CD4-positive, alpha-beta T cell (primary cell): ENCODE measurements at places on chromosomes 7 and 10.

DNA sequence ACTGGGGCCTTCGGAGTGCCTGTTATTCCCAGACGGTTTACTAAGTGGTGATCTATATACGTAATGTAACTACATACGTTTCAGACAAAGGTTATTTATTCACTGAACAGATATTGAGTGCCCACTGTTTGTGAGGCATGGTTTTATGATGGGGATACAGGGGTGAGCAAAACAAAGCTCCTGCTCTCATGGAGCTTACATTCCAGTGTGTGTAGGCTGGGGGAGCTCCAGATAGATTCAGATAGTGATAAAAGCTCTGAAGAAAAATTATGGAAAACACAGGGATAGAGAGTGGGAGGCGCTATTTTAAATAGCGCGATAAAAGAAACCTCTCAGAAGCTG, 466 bp upstream of the DNAJB12 start:
- no peak for DNase-seq

- no peak for DNase-seq
These were observed 8.7 kb upstream of the TTYH3 start for GRCh38 chr7:2622869-2623697.

DNA sequence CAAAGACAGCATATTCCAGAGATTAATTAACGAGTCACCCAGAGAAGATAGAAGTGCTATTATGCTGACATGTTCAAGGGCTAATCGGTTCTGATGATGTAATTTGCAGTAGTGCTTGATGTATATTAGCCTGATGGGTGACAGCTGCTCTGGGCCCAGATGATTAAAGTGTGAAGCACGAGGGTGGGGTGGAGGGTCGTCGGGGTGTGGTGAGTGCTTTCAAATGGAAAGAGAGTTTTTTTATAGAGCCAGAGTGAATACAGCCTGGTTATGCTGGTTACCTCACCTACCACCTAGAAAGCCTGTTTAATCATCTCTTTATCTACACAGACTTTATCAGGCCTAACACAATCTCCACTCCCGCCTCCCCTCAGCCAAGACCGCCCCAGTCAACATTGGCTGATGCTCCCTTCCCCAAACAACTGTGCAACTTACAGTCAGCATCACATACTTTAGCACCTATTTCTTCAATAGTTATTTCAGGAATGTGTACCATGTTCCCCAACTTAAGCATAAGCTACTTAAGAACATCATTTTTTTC, 11.5 kb upstream of the STN1 start:
- no peak for DNase-seq

GRCh38 chr7:105905209-105905909, 29.0 kb upstream of the ATXN7L1 start:
- no peak for DNase-seq

DNA sequence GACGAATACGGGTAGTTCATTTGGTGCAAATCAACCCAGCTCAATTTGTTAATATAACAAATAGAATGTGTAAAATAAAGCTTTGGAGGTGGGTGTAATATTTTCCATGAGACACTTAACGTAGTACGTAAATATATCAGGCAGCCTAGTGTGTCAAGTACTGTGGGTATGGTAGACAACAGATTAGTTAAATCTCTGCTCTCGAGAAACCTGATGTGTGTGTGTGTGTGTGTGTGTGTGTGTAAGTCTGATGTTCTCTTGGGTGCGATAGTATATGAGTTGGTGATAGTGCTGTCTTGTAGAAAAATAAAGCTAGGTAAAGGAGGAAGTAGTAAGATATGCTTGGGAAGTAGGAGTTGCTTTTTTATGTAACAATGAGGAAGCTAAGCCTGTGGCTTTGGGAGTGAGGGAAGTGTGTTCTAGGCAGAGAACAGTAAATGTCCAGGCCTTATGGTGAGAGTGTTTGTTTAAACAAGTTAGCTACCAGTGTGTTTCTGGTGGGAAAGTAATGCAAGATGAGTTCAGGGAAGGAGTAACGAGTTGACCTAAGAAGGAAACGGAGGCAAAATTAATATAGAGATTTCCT, 26.1 kb downstream of the WAC start:
- DNase-seq: no peak

DNA sequence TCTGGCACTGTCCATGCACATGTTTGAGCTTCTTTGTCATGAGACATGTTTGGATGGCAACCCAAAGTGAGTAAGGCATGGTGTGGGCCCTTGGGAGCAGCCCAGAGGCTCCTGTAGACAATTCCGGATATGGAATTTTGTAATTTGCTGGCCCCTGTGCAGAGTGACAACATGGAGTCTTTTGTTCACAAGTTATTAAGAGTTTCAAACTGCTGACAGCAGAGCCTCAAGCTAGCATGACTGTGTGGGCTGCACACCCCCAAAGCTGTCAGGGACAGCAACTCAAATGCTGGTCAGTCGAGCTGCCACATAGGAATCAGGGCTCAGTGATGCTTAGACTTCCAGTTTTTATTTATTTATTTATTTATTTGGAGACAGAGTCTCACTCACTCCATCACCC, 7.0 kb upstream of the MYL7 start:
- DNase-seq: no peak

- no peak for DNase-seq
These were observed 141.7 kb upstream of the PFKP start for GRCh38 chr10:2925631-2926030.

- no peak for DNase-seq
These were observed 20.0 kb downstream of the JAZF1 start for GRCh38 chr7:28160551-28160991.

GRCh38 chr7:16028103-16028502, 341.6 kb upstream of the MEOX2 start:
- no peak for DNase-seq

DNA sequence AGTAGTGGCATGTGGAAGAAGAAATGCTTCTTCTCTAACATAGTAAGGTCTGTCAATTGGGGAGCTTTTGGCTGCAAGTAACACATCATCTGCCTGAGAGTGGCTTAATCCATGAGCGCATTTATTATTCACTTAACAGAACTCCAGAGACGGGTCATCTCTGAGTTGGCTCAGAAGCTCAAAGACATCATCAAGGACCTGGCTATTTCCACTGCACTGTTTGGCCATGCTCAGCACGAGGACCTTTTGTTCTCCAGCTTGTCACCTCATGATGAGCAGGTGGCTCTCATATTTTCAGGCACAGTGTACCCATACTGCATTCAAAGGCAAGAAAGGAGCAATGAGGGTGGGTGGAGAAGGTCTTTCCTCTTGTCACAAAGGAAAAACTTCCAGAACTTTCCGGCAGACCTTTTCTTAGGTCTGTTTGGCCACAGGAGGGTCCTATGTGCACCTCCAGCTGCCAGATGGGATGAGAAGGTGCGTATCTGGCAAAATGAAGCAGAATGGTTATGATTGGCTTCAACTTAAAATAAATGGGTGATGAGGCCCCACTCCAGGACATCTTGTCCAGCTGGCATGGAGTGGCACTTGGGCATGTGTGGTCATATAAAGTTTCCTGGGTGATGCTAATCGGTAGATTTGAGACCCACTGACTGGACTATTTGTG, 55.6 kb upstream of the SHH start:
- no peak for DNase-seq

DNA sequence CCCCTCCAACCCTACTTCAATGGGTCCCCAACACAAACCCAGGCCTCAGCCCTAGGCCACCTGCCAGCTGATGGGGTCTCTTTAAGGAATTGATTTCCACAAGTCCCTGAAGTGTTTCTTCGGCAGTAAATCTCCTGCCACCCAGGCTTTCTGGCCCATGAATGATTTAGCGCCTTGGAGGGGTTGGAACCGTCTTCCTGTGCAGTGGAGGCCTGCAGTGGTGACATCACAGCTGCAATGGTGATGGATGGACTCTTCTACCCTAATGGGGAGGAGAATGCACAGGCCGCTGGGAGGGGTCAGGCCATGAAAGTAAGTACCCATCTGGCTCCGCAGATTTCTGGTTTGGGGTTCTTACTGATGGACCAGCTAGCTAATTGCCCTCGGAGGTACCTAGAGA, 163.8 kb downstream of the UBE2H start:
- no peak for DNase-seq

DNA sequence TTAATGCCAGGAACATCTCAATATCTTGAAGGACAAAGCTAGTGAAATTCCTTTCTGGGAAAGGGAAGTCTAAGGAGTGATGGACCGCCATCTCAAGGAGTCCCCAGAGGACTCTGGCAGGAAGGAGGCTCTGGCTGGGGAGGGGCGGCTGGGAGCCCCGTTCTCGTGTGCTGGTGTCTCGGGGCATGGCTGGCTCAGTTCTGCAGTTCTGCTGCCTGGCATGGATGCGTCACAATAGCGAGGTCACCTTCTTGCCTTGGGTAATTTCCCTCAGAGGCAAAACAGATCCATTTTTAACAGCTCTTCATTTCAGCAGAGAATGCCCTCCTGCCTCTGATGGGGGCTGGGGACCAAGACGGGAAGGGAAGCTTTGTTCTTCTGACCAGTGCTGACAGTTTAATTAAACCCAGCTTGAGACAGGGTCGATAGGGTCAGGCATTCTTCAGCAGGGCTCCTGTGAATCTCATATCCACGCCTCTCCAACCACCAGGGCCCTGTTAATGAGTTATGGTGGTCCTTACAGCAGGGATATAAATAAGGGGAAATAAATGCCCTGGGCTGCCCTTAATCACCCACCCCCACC, 35.7 kb downstream of the SLIT1 start:
- DNase-seq: no peak

- DNase-seq: no peak
These were observed 3.3 kb upstream of the ADAMTS14 start for GRCh38 chr10:70669015-70669414.
